ENCODE measurements at places on chromosomes 16 and 17.
A peak's percentile ranks its signal among the peaks of the same experiment; 100 is the strongest.

- DNase-seq: no peak
Measured at GRCh38 chr16:85683363-85683762, 5.4 kb downstream of the GINS2 start.

DNA sequence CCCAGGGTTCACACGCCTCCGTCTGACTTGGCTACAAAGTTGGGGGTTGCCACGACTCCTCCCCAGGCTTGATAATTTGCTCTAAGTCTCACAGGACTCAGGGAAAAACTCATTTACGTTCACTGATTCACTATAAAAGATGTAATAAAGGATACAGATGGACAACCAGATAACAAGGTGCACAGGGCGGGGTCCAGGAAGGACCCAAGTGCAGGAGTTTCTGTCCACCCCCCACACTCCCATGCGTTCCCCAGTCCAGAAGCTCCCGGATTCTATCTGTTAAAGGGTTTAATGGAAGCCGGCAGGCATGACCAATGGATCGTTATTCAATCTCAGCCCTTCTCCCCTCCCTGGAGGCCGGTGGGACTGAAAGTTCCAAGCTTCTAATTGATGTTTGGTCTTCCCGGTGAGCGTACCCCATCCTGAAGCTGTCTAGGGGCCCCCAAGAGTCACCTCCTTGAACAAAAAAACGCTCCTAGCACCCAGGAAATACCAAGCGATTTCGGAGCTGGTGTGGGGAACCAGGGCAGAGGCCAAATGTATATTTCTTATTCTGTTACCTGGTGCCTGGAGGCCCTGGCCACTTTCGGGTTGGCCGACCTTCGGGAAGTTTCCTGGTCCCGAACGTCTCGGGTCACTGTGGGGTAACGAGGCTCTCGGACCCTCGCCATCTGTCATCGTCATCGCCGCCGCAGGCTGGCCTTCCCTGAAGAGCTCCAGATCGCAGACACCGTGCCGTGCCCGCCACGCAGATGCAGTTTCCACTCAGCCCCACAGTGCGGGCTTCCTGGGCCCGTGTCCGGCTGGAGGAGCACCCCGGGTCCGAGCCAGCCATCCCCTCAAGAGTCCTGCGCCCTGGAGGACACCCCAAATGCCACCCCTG, 13.5 kb upstream of the METRNL start:
- DNase-seq: peak; percentile 0

DNA sequence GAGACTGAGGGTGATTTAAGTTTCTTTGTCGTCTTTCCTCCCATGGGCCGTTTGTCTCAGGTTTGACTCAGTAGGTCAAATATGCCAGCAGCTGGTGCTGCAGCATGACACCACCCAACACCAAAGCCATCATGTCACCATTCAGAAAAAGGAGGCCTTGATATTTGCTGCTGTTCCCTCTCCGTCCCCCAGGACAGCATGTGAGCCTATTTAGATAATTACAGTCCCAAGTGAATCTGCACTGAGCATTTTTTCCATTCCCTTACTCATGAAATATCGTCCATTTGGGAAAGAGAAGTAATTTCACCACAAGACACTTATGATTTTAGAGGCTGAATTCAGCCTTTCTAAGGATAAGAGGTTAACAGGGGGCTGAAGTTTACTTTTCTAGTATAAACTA, 62.2 kb upstream of the ADORA2B start:
- DNase-seq: no peak

DNA sequence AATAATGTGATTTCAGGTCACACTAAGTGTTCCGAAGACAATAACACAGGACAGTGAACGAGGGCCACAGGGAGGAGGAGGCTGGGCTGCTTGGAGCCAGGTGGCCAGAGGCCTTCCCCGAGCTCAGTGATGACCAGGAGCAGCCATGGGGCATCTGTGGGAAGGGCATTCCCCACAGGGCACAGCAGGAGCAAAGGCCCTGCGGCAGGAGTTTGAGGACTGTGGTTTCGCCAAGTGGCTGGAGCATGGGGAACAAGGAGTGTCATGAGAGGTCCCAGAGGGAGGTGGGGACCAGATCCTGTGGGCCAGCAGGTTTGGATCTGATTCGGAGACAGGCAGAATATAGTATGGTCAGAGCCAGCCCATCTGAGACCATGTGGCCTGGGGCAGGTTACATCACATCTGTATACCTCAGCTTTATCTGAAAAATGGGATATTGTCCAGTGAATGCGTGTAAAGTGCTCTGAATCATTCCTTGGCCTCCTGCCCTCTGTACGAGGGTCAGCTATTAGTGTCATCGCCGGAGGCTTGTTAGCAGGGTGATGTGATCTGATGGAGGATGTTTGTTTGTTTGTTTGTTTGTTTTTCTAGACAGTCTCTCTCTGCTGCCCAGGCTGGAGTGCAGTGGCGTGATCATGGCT, 176.8 kb downstream of the KATNIP start:
- no peak for DNase-seq

DNA sequence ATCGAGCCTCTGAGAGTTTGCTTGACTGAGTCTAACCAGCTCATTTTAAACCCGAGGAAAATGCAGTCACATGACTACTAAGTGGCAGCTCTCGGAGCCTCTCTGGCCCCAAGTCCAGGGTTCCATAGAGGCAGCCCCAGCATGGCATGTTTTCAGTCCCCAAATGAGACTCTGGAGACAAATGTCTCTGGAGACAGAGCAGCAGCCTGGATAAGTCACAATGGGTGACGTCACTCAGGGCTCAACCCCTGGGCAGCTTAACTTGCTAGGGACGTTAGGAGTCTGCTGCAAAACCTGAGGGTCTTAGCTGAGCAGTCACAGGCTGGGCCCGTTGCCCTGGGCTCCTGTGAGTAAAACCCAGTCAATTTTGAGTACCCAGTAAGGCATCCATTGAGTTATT, 6.9 kb upstream of the STH start:
- DNase-seq: no peak

- peak; percentile 62 for DNase-seq
Measured at GRCh38 chr16:30941600-30942425, 7.1 kb upstream of the ORAI3 start.

- DNase-seq: no peak
Measured at GRCh38 chr17:17413215-17413792, 63.5 kb upstream of the MED9 start.

DNA sequence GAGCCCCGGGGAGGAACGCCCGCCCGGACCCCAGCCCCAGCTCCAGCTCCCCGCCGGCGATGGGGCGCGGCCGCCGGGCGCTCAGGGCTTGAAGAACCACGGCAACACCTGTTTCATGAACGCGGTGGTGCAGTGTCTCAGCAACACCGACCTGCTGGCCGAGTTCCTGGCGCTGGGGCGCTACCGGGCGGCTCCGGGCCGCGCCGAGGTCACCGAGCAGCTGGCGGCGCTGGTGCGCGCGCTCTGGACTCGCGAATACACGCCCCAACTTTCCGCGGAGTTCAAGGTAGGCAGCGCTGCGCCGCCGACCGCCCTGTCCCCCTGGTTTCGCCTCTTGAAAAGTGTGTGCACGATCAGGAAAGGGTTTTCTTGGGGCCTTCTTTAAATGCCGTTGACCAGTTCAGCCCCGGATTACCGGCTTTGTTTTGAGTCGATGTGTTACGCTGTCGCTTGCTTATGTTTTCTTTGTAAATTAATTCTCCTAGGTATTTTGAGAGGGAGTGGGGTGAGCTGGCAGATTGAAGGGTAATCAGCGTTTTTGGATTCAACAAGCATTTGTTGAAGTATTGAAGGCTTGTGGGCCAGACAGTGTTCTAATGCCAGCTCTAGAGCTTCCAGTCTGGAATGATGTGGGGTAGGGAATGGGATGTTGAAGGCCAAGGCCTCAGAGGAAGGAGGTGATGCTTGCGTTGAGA, 681 bp downstream of the USP43 start:
- DNase-seq: peak; percentile 13

- no peak for DNase-seq
Measured at GRCh38 chr16:73145166-73145880, 97.4 kb upstream of the ZFHX3 start.

GRCh38 chr17:56313201-56313600, 159.9 kb downstream of the ANKFN1 start:
- no peak for DNase-seq

GRCh38 chr16:62814891-62815290, 778.7 kb upstream of the CDH8 start:
- DNase-seq: no peak

DNA sequence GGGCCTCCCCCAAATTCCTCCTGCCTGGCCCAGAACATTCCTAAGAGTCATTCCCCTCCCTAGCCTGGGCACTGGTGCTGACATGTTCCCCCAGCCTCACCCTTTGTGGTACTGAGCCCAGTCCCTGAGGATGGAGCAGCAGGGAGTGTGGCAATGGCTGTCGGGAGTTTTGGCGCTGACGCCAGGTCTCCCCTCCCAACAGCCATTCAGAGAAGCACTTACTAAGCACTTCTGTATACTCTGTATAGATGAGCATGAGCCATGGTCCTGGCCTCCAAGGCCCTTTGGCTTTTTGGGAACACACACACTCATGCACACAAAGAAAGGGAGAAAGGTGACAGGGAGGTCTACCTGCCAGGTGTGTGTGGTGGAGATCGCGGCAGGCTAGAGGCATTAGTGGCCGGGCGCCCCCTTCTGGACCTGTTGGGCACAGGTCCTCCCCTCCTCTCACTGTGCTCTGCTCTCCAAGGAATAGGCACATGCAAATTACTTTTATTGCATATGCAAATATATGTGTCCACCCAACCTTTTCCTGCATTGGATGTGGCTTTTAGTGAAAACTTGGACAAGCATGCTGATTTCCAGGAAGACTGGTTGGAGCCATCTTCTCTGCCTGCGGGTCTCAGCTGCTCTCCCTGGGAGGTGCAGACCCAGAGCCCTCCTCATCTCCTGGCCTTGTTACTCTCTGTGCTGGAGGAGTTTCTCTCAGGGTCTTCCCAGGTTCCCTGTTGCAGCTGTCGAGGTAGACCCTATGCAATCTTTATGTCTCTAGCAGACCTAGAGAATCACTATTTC, 17.4 kb upstream of the C17orf107 start:
- DNase-seq: peak; percentile 73

GRCh38 chr17:56020369-56020768, 132.9 kb upstream of the ANKFN1 start:
- DNase-seq: no peak

- DNase-seq: no peak
Measured at GRCh38 chr17:72187556-72187955, 66.7 kb downstream of the SOX9 start.

Measured in stimulated activated CD4-positive, alpha-beta T cell treated with anti-CD3 and anti-CD28 coated beads, Interleukin-4, amount 100 ng/mL, for 1 hour (primary cell).